Activated naive CD8-positive, alpha-beta T cell treated with anti-CD3 and anti-CD28 coated beads for 36 hours (primary cell): ENCODE measurements at places on chromosomes 1 and 21. TPM values are rescaled to one million over a fixed set of nuclear protein-coding genes. Genes with fewer than 3 reads are reported as not detected.

Gene ANGPTL7
- total RNA-seq = not detected

Gene FBXO2
- total RNA-seq = 1.7 TPM

Gene DUSP10
- 32.7 TPM for total RNA-seq

Gene ANKRD35
- 0.58 TPM for total RNA-seq

DNA sequence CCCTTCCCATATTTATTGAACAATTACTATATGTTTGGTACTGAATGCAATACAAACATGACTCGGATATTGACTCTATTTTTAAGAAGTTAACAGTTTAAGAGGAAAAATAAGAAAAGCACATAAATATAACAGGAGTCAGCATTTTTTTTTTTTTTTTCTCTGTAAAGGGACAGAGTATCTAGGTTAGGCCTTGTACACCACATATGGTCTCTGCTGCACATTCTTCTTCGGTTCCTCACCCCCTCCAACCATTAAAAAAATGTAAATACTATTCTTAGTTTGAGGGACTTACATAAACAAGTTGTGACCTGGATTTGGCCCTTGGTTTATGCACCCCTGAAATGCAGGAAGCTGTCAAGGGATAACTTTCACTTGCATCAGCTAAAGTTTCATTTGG is 40.4 kb downstream of the PHC2 start:
- H3K36me3 ChIP-seq = no peaks in the 10 kb centered on the region
- H3K27ac ChIP-seq = no peak overlapping the region
- H3K4me3 ChIP-seq = no peak overlapping the region
- H3K4me1 ChIP-seq = no peaks in the 10 kb centered on the region
- no peak for DNase-seq
- peaks cover 18% of the 10 kb centered on the region for H3K27me3 ChIP-seq

DNA sequence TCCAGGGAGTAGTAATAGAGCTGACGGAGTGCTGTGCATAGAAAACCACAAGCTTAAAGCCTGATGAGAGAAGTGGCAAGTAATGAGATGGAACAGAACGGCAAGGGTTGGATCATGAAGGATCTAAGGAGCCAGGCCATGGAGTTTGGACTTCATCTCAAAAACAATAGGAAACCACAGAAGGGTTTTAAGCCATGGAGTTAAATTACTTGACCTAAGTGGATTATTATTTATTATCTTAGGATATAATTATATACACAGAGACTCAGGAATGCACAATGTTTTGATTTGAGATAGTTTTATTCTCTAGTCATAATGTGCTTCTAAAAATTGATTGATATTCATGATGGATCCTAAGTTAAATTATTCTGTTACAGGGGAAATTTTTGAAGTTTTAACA is 242.4 kb downstream of the PLPP3 start:
- no peaks in the 10 kb centered on the region for H3K36me3 ChIP-seq
- H3K27ac ChIP-seq = no peak overlapping the region
- no peak overlapping the region for H3K4me3 ChIP-seq
- DNase-seq = no peak

GRCh38 chr1:207052911-207053769 is at the start of gene PFKFB2:
TSS of gene PFKFB2 (plus strand) at chr1:207053275. CDS start at chr1:207054718, 1,443 bp downstream.
- peaks cover 1% of the 10 kb centered on the region for H3K36me3 ChIP-seq
- no peaks in the 10 kb centered on the region for H3K27me3 ChIP-seq
- peak within 1 kb of the TSS; percentile 96 for H3K4me3 ChIP-seq
- H3K27ac ChIP-seq = peak within 1 kb of the TSS; percentile 88

- H3K4me1 ChIP-seq = peaks cover 1% of the 10 kb centered on the region
- peaks cover 37% of the 10 kb centered on the region for H3K36me3 ChIP-seq
- no peak for DNase-seq
- H3K27me3 ChIP-seq = no peaks in the 10 kb centered on the region
- no peak overlapping the region for H3K27ac ChIP-seq
- H3K4me3 ChIP-seq = no peak overlapping the region
These were observed 68.9 kb downstream of the ST3GAL3 start for GRCh38 chr1:43776043-43776761.

DNA sequence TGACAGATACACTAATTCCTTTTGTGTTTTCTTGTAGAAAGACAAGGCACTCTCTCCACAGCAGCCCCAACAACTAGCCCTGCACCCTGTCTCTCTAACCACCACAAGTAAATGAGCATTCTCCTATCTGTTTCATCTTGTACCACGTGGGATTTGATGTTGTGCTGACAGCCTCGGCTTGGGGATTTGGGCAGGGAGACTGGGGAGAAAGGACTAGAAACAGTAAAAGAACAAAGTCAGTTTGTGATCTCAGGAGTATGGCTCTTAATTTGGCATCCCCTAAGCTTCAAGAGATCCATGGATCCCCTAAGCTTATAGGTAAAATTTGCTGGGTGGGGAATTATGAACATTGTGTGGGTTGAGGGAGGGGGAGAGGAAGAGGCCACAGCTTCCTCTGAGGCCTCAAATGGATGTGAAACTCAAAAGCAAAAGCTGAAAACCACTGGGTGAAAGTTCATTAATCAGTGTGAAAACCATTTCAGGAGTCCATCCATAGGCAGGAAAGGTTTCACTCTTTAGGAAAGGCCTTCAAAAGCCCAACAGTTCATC is 3.1 kb downstream of the C1orf162 start:
- H3K36me3 ChIP-seq = peaks cover 32% of the 10 kb centered on the region
- peaks cover 53% of the 10 kb centered on the region for H3K4me1 ChIP-seq
- DNase-seq = peak; percentile 38
- no peaks in the 10 kb centered on the region for H3K27me3 ChIP-seq
- H3K27ac ChIP-seq = peak overlapping the region; percentile 80

DNA sequence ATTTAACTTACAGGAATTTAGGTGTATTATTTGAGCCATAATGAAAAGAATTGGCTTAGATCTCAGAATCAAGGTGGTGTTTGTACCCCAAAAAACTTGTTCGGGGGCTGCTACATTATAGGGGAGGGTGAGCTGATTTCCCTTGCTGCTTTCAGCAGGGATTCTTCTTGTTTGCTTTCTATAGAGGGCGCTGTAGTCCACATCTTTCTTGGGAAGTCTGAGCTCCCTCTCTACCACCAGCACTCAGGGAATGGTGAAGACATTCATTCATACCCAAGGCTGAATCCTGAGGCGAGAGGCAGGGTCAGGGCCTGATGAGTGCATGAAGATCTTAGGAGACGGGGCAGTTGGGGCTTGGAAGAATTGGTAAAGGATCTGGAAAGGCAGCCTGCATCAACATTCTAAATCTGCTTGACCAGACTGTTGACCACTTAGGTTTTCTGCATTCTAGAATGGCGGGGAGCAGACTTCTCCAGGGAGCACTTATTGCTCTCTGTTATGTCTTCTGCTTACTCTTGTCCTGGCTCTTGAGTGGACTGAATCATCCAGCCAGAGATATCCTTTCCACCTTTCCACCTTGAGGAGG is 18.9 kb downstream of the SPATA46 start:
- no peaks in the 10 kb centered on the region for H3K4me1 ChIP-seq
- no peaks in the 10 kb centered on the region for H3K36me3 ChIP-seq
- no peak overlapping the region for H3K4me3 ChIP-seq
